ENCODE measurements at places on chromosomes 6 and 20.
A peak's percentile ranks its signal among the peaks of the same experiment; 100 is the strongest.

GRCh38 chr6:148805777-148806176 is 58.9 kb downstream of the UST start:
- peaks cover 7% of the 10 kb centered on the region for H3K4me1 ChIP-seq
- H3K27ac ChIP-seq: no peak overlapping the region
- no peaks in the 10 kb centered on the region for H3K36me3 ChIP-seq
- no peak overlapping the region for H3K4me3 ChIP-seq

GRCh38 chr20:61161726-61162390 is 90.2 kb upstream of the CDH4 start:
- H3K4me3 ChIP-seq: no peak overlapping the region
- no peak for DNase-seq
- H3K4me1 ChIP-seq: no peaks in the 10 kb centered on the region

- peak; percentile 79 for DNase-seq
- H3K4me1 ChIP-seq: peaks cover 41% of the 10 kb centered on the region
- peaks cover 65% of the 10 kb centered on the region for H3K36me3 ChIP-seq
- H3K27me3 ChIP-seq: no peaks in the 10 kb centered on the region
Measured at GRCh38 chr6:13302751-13303667, 25.3 kb downstream of the TBC1D7 start.

- H3K27ac ChIP-seq: no peak overlapping the region
- DNase-seq: no peak
- no peaks in the 10 kb centered on the region for H3K36me3 ChIP-seq
Measured at GRCh38 chr6:127464161-127464880, 5.1 kb upstream of the KIAA0408 start.

DNA sequence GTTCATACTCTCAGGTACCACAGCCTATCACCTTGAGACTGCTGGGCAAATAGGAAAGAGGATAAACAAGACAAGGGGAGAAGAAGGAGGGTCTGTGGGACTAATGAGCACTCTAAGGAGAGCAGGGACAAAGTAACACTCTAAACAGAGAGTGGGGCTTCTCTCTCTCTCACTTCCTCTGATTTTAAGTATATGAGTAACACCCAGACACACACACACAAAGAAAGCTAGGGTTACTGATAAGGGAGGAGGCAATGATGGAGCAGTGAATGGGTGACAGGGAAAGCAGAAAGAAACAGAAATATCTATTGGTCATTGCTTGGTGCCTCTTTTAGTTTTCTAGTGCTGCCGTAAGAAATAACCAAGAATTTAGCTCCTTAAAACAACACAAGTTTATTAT is 96.2 kb upstream of the RNF217 start:
- H3K4me1 ChIP-seq: no peaks in the 10 kb centered on the region
- DNase-seq: no peak
- H3K4me3 ChIP-seq: no peak overlapping the region
- peaks cover 7% of the 10 kb centered on the region for H3K27me3 ChIP-seq

- peaks cover 3% of the 10 kb centered on the region for H3K36me3 ChIP-seq
- no peak for DNase-seq
- H3K4me1 ChIP-seq: no peaks in the 10 kb centered on the region
- no peaks in the 10 kb centered on the region for H3K27me3 ChIP-seq
- no peak overlapping the region for H3K27ac ChIP-seq
- no peak overlapping the region for H3K4me3 ChIP-seq
Measured at GRCh38 chr6:10740061-10740460, 7.5 kb upstream of the TMEM14B start.

DNA sequence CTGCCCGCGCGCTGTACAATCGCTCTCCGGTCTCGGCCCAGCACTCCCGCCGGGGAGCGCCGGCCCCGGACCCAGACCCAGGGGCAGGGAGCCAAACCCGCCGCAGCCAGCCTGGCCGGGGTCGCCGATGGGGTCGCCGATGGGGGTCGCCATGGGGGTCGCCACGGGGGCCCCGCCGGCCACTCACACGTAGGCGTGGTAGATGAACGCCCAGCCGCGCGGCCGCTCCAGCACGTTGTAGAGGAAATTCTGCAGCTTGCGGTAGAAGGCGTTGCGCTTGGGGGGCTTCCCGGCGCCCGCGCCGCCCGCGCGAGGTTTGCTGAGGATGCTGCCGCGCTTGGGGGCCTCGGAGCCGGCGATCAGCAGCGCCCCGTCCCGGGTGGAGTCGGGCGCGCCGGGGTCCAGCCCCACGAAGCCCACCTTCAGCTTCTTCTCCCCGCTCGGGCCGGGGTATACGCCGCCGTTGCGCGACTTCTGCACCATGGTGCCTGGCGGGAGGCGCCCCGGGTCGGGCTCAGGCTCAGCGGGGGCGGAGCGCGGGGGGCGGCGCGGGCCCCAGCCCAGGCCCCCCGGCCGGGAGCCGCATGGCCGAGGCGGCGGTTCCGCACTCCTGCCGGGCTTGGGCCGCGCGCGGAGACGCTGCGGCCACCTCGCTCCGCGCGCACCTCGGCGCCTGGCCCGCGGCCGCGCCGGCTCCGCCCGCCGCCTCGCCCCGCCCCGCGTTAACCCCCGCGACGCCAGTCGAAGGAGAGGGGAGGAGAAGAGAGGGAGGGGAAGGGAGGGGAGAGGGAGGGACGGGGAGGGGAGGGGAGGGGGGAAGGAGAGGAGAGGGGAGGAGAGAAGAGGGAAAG is at the start of gene KCNQ2:
Gene KCNQ2 (minus strand): TSS at position 675 of the 851 bp plus-strand sequence. CDS start 192 bp downstream, at position 483.
- peaks cover 2% of the 10 kb centered on the region for H3K4me1 ChIP-seq
- no peak for DNase-seq
- no peaks in the 10 kb centered on the region for H3K36me3 ChIP-seq
- H3K27me3 ChIP-seq: peaks cover 26% of the 10 kb centered on the region
- no peak within 1 kb of the TSS for H3K4me3 ChIP-seq

DNA sequence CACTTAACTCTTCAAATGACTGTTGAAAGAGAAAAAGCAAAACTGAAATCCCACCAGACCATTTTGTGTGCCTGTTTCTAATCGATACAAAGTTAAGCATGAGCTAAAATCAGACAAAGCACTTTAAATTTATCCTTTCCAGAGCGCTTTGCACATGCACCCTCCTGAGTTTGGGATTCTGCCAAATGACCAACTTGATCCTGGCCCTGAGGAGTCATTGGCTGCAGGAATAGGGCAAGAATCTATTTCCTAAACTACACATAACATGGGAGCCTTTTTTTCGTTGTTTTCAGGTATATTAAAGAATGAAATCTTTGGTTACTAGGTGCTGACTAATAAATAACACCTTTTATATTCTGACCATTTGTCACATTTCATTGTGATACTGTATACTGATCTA is 23.8 kb upstream of the MTHFD1L start:
- no peaks in the 10 kb centered on the region for H3K4me1 ChIP-seq
- H3K4me3 ChIP-seq: no peak overlapping the region
- H3K36me3 ChIP-seq: no peaks in the 10 kb centered on the region
- DNase-seq: no peak
- peaks cover 4% of the 10 kb centered on the region for H3K27me3 ChIP-seq

GRCh38 chr20:33506576-33506975 is 16.7 kb downstream of the CBFA2T2 start:
- peaks cover 8% of the 10 kb centered on the region for H3K36me3 ChIP-seq
- no peaks in the 10 kb centered on the region for H3K27me3 ChIP-seq
- no peak overlapping the region for H3K4me3 ChIP-seq
- no peak for DNase-seq

DNA sequence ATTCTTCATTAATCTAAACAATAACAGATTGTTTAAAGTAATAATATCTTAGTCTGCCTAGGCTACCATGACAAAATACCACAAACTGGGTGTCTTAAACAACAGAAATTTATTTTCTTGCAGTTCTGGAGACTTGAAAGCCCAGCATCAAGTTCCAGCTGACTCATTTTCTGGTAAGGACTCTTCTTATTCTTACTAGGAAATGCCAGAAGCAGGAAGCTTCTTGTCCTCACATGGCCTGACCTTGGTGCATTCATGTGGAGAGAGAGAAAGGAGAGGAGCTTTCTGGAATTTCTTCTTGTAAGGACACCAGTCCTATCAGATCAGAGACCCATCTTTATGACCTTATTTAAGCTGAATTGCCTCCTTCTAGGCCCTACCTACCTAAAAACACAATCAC is 110.5 kb downstream of the ANKRD60 start:
- no peak overlapping the region for H3K27ac ChIP-seq
- H3K27me3 ChIP-seq: peaks cover 36% of the 10 kb centered on the region
- DNase-seq: no peak
- H3K36me3 ChIP-seq: no peaks in the 10 kb centered on the region

GRCh38 chr6:125843593-125843992 is 52.8 kb downstream of the NCOA7 start:
- H3K27me3 ChIP-seq: no peaks in the 10 kb centered on the region
- DNase-seq: no peak
- H3K4me3 ChIP-seq: no peak overlapping the region
- peaks cover 3% of the 10 kb centered on the region for H3K4me1 ChIP-seq

DNA sequence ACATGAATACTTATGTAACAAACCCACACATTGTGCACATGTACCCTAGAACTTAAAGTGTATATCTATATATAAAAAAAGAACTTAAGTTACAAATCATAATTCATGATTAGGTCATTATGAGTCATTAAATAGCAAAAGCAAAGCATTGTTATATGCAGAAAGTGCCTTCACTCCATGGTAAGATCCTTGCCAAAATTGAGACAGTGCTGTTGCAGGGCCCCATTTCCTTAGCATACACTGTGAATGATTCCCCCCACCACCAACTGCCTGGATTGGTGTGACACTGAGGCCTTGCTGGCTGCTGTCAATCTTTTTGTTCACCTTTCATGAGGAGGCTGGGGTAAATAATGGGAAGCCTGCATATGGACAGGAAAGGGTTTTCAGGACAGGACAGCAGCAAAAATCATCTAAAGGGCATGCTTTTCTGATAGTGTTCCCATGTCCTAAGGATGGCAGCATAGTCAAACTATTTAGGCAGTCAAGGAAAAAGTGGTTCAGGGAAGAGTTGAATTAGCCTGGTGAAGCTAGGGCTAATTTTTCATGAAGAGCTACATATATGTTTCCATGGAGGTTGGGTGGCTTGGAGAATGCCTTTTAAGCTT is 188.2 kb upstream of the ASCC3 start:
- H3K4me3 ChIP-seq: no peak overlapping the region
- DNase-seq: no peak
- H3K27me3 ChIP-seq: peaks cover 2% of the 10 kb centered on the region
- H3K27ac ChIP-seq: no peak overlapping the region

DNA sequence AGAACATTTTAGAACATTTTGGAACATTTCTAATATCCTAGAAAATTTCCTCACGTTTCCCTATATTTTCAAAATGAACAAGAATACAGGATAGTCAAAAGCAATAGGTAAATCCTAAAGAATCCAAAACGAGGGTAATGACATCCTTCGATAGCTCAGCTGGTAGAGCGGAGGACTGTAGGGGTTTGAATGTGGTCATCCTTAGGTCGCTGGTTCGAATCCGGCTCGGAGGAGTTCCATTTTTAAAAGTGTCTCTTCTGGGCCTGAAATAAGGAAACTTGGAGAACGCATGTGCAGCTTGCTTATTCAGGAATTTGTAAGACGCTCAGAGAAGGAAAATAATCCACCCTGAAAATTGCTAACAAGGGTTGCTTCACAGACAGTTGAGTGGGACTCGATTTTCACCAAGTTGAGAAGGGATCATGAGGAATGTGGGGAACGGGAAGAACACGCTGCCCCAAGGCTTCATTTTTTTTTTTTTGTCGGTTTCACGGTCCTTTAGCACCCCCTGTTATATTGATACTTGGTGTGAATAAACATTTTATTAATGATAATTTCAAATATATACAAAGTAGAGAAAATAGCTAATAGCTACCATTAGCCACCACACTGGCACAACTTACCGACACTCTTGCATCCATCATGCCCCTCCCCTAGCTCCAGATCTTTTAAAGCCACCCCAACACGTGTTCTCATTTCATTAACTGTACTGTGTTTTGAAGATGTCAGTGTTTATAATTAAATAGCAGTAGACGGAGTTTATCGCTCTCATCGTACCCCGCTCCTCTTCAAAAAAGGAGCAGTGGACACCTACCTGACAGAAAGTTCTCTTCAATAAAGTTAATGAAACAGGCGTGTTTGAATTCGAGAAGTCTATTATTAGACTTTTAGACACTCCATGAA is 1.8 kb upstream of the ABT1 start:
- H3K27ac ChIP-seq: no peak overlapping the region
- peaks cover 23% of the 10 kb centered on the region for H3K27me3 ChIP-seq
- H3K36me3 ChIP-seq: peaks cover 21% of the 10 kb centered on the region
- DNase-seq: peak; percentile 72
- peak overlapping the region; percentile 37 for H3K4me3 ChIP-seq
- peaks cover 28% of the 10 kb centered on the region for H3K4me1 ChIP-seq

- H3K36me3 ChIP-seq: no peaks in the 10 kb centered on the region
- peaks cover 16% of the 10 kb centered on the region for H3K27me3 ChIP-seq
- no peak overlapping the region for H3K4me3 ChIP-seq
- no peak overlapping the region for H3K27ac ChIP-seq
Measured at GRCh38 chr20:39069976-39070375, 107.8 kb downstream of the DHX35 start.

DNA sequence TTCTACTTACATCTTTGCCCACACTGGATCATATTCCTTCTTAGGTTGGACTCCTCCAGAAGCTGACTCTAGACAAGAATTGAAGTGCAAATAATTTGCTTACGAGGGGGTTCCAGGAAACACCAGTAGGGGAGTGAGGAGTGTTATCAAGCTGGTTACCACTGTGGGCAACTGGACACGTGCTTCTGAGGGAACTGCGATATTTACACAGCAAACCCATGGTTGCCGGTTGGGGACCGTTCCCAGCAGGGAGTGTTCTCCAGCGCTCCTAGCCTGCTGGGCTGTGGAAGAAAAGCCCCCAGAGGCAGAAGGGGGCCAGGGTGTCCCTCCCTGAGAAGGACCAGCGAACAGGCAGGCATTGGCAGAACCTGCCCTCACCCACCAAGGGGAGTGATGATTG is 21.7 kb downstream of the MDFI start:
- no peaks in the 10 kb centered on the region for H3K4me1 ChIP-seq
- H3K36me3 ChIP-seq: no peaks in the 10 kb centered on the region
- peaks cover 32% of the 10 kb centered on the region for H3K27me3 ChIP-seq

GRCh38 chr6:50236164-50236563 is 186.4 kb upstream of the DEFB112 start:
- no peak overlapping the region for H3K27ac ChIP-seq
- no peaks in the 10 kb centered on the region for H3K36me3 ChIP-seq
- DNase-seq: no peak
- H3K27me3 ChIP-seq: no peaks in the 10 kb centered on the region
- no peak overlapping the region for H3K4me3 ChIP-seq
- no peaks in the 10 kb centered on the region for H3K4me1 ChIP-seq

DNA sequence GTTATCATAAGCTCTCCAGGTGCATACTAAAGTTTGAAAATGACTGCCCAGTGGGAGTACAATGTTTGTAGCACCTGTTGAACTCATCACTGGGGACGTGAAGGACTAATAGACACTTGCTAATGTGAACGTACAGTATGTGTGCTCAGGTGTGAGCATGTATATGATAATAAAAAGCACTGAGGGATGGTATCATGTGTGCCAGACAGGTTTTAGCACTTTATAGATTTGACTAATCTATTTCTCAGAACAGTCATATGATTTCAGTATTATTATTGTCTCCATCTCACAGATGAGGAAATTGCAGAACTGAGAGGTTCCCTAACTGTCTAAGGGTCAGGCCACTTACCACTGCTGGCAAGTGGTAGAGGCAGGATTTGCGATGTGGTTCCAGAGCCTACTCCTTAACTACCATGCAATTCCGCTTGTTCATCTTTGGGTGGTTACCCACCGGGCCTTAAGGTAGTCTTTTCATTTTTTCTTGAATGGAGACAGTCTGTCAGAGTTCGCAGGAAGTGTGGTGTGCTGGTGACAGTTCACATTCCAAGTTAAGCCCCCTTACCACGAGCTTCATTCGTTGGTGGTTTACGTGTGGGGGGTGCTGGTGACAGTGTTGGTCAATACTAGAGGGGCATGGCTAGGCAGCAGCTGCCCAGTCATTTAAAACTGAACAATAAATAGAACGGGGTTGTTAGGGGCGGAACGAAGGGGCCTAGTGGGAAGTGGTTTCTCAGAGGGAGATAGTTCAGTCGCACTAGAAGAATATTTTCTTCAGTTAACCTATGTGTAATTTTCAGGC is 46.8 kb downstream of the RREB1 start:
- H3K27me3 ChIP-seq: no peaks in the 10 kb centered on the region
- H3K4me1 ChIP-seq: peaks cover 83% of the 10 kb centered on the region
- peak overlapping the region; percentile 59 for H3K27ac ChIP-seq
- H3K4me3 ChIP-seq: no peak overlapping the region

Data from activated CD4-positive, alpha-beta T cell treated with anti-CD3 and anti-CD28 coated beads for 36 hours (primary cell).